Astrocyte (in vitro differentiated cells and primary cell): ENCODE measurements at places on chromosomes 6 and 20. TPM values are rescaled to one million over a fixed set of nuclear protein-coding genes. Genes with fewer than 3 reads are reported as not detected.
A peak's percentile ranks its signal among the peaks of the same experiment; 100 is the strongest.

SGK2 gene
- total RNA-seq = 0.64 and 1.0 TPM in 2 replicates

ASIP gene
- not detected in 2 replicates for total RNA-seq

HLA-DQB1 gene
- 3.7 and 4.1 TPM in 2 replicates for total RNA-seq

OPN5 gene
- total RNA-seq = not detected in 2 replicates

TMEM244 gene
- not detected in 2 replicates for total RNA-seq

FBXO30 gene
- total RNA-seq = 12.8 and 13.6 TPM in 2 replicates

MLN gene
- total RNA-seq = not detected in 2 replicates

CRISP2 gene
- total RNA-seq = not detected in 2 replicates

NOX3 gene
- 0.30 TPM in 1 of 2 replicates, not detected in the other for total RNA-seq

NKX2-2 gene
- not detected in 2 replicates for total RNA-seq

SAMD3 gene
- total RNA-seq = 0.45 TPM in 1 of 2 replicates, not detected in the other

RUNX2 gene
- 26.1 and 32.6 TPM in 2 replicates for total RNA-seq

SLC17A9 gene
- 11.6 and 12.4 TPM in 2 replicates for total RNA-seq

SEL1L2 gene
- not detected in 2 replicates for total RNA-seq

TSHZ2 gene
- total RNA-seq = 0.72 and 1.2 TPM in 2 replicates

DNA sequence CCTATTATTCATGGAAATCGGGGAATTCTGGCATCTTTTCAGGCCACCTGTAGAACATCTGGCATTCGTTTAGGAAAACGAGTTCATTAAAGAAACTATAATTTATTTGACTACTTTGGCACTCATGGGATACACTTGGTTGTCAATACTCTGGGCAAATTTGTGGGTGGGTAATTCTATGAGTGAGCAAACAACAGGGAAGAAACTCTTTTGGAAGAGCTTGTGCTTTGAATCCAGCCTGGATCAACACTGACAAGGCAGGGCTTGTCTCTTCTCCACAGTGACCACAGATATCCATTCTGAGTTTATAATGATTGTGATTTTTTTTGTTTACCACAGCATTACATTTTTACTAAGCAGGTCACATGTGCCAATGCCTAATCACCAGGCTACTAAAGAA is 394.7 kb downstream of the THBS2 start:
- no peaks in the 10 kb centered on the region for H3K36me3 ChIP-seq
- no peak overlapping the region for H3K27ac ChIP-seq
- H3K4me3 ChIP-seq = no peak overlapping the region
- no peaks in the 10 kb centered on the region for H3K4me1 ChIP-seq
- H3K27me3 ChIP-seq = no peaks in the 10 kb centered on the region

- H3K27ac ChIP-seq = no peak overlapping the region
- no peaks in the 10 kb centered on the region for H3K4me1 ChIP-seq
- H3K27me3 ChIP-seq = peaks cover 5% of the 10 kb centered on the region
- H3K4me3 ChIP-seq = no peak overlapping the region
- no peak for DNase-seq
These were observed 105.4 kb downstream of the MAFB start for GRCh38 chr20:40583636-40584035.

DNA sequence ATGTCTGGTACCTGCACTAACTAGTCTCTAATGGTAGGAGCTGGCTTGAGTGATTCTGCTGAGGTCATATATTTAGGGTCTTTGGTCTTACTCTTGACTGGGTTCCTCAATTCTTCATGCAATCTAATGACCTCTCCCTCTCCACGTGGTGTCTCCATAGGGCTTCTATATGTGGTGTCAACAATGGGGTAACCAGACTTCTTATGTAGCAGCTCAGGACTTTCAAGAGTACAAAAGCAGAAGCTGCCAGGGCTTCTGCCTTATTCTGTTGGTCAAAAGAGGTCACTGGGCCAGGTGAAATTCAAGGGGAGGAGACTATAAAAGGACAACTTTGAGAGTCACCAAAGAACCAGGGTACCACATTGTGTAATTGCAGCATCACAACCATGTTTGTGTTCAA is 54.3 kb downstream of the NUS1 start:
- no peak overlapping the region for H3K27ac ChIP-seq
- no peak for DNase-seq
- H3K36me3 ChIP-seq = no peaks in the 10 kb centered on the region
- H3K4me1 ChIP-seq = no peaks in the 10 kb centered on the region

GRCh38 chr6:56770011-56770520 is 127.4 kb upstream of the DST start:
- no peak overlapping the region for H3K27ac ChIP-seq
- no peak for DNase-seq
- peaks cover 42% of the 10 kb centered on the region for H3K4me1 ChIP-seq
- no peak overlapping the region for H3K4me3 ChIP-seq
- H3K36me3 ChIP-seq = no peaks in the 10 kb centered on the region

DNA sequence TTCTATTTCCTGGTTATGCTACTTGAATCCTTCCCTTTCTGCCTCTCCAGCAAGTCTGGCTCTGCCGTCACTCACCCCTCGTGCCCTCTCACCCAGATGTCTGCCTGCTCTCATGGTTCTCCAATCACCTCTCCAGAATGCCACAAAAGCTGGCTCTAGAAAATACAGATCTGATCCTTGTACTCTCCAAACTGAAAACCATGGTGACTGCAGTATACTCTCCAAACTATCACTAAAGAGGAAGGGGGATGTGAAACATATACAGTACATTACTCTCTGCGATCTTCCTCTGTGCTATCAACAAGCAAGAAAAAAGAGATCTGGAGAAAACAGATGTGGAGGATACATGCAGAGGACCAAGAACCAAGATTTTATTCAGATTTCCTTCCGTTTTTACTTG is 91.1 kb downstream of the ATXN1 start:
- H3K4me3 ChIP-seq = no peak overlapping the region
- peaks cover 28% of the 10 kb centered on the region for H3K4me1 ChIP-seq
- H3K27ac ChIP-seq = peak overlapping the region; percentile 53
- no peaks in the 10 kb centered on the region for H3K27me3 ChIP-seq

DNA sequence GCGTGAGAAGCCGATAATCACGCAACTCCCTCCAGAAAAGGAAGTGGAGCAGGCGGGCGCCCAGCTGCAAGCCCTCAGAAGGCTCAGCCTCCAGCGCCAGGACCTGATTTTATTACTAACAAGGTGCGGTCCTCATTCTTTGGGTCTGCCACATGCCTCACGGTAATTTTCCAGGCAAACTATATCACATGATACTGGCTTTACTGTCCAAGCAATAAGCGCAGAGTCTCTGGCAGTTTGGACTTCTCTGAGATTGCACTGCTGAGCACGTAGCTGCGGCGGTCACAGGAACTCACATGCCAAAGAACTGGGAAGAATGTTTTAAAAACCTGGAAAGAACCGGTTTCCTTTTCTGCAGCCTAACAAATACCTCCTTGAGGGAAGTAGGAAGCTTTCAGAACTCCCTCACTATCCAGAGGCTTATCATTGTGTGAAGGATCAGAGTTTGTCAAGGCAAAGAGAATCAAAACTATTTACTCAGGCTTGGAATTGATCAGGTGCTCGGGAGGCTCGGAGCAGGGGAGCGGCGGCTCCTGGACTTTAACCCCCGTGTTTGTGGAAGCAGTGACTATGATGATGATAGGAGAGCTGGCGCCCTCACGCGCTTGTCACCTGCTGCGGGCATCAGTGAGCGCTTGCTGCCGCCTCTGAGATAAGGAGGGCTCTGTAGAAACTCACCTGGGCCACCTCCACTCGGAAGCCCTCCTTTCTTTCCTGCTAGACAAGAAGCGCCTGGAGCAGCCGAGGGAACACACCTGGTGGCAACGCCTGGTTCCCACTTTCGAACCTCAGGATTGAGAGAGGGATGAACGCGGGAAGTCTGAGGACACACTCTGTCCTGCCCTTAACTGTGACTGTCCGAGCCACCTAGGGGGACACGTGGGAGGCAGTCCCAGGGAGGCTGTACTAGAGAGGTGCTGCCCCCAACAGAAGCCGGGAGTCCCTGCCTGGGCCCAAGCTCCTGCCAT is 27.2 kb upstream of the SYNJ2 start:
- DNase-seq = no peak
- H3K4me3 ChIP-seq = no peak overlapping the region
- no peaks in the 10 kb centered on the region for H3K27me3 ChIP-seq
- no peak overlapping the region for H3K27ac ChIP-seq
- H3K36me3 ChIP-seq = no peaks in the 10 kb centered on the region

DNA sequence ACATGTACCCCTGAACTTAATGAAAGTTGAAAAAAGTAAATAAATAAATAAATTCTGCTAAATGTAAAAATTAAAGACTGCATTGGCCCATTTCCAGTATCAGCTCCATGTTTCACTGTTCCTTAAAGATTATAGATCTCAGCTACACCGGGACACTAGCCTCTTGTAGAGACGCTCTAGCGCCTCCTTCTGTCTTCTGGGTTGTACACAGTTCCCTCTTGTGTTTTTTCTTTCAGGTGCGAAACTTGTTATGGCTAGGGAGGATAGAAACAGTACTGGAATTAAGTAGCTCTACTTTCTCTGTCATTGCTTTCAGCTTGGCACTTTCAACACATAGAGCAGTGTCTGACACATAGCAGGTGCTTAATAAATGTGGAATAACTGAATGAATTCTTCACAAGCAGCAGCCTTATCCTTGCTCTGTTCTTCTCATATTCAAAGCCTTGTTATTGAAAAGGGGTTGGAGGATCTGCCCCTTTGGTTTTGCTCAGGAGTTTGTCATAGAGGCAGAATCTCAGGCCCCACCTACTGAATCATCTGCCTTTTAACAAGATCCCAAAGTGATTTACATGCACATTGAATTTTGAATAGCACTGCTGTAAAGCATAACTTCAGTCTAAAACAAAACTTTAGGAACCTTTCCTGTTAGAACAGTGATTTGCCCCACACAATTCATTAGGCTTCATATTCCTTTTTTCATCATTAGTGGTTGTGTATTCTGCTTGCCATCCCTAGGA is 92.3 kb downstream of the FIG4 start:
- no peak for DNase-seq
- H3K4me3 ChIP-seq = no peak overlapping the region
- H3K4me1 ChIP-seq = no peaks in the 10 kb centered on the region
- H3K36me3 ChIP-seq = no peaks in the 10 kb centered on the region

DNA sequence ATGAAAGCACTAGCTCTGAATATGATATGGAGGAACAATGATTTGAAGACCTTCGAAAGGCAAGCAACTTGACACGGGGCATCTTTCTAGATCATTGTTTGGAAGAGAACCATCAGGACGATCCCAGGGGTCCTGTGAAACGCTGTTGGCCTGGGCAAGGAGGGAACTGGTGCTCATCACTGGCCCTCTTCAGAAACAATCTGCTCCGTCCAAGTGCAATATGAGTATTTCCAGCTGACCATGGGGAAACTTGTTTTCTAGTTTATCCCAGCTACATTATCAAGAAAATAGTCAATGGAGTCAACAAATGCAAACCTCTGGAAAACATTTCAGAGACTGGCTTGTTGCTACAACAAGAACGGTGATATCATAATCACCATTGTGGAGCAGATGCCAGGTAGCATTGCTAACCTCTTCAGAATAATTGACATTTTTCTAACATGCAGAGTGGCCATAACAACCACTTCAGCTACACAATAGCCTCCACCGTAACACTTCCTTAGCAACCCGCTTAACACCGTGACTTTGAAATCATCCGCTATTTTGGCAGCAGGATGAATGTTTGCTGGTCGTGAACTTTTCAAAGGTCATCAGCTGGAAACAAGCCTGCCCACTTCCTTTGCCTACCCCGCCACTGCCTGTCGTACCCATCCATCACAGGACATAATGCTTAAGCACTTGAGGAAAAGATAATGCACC is 112.0 kb upstream of the PDE10A start:
- H3K36me3 ChIP-seq = no peaks in the 10 kb centered on the region
- H3K27ac ChIP-seq = no peak overlapping the region
- H3K4me1 ChIP-seq = no peaks in the 10 kb centered on the region
- DNase-seq = peak; percentile 18
- no peak overlapping the region for H3K4me3 ChIP-seq

GRCh38 chr6:157172830-157173536 is 150.3 kb downstream of the TMEM242 start:
- no peak overlapping the region for H3K27ac ChIP-seq
- no peaks in the 10 kb centered on the region for H3K27me3 ChIP-seq
- H3K4me3 ChIP-seq = no peak overlapping the region
- no peaks in the 10 kb centered on the region for H3K4me1 ChIP-seq

GRCh38 chr6:82646231-82646615 is 282.6 kb downstream of the TPBG start:
- no peaks in the 10 kb centered on the region for H3K4me1 ChIP-seq
- H3K27ac ChIP-seq = no peak overlapping the region

DNA sequence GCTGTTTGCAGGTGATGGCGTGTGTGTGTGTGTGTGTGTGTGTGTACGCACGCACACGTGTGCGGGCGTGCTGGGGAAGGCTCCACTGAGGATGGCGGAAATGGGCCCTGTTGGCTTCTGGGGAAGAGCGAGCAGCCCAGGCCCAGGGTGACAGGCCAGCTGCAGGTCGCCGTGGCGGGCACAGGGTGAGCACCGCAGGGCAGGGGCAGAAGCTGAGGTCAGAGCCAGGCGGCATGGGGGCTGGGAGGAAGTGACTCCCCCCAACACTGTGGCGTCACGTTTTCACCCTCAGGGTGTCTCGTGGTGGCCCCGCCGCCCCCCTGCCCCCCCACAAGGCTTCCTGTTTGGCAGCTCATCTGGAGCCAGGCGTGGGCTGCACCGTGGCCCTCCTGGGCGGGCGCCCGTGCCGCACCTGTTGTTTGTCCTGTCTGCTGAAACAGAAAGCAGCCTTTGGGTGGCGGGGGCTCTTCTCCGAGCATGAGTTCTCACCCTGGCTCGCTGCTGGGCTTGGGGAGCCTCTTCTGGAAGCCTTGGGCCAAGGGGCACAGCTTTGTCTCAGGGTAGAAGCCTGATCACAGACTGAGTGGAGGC is 7.1 kb downstream of the RBM38 start:
- no peak overlapping the region for H3K27ac ChIP-seq
- H3K4me3 ChIP-seq = no peak overlapping the region
- H3K36me3 ChIP-seq = no peaks in the 10 kb centered on the region
- no peaks in the 10 kb centered on the region for H3K27me3 ChIP-seq
- H3K4me1 ChIP-seq = peaks cover 26% of the 10 kb centered on the region
- no peak for DNase-seq

DNA sequence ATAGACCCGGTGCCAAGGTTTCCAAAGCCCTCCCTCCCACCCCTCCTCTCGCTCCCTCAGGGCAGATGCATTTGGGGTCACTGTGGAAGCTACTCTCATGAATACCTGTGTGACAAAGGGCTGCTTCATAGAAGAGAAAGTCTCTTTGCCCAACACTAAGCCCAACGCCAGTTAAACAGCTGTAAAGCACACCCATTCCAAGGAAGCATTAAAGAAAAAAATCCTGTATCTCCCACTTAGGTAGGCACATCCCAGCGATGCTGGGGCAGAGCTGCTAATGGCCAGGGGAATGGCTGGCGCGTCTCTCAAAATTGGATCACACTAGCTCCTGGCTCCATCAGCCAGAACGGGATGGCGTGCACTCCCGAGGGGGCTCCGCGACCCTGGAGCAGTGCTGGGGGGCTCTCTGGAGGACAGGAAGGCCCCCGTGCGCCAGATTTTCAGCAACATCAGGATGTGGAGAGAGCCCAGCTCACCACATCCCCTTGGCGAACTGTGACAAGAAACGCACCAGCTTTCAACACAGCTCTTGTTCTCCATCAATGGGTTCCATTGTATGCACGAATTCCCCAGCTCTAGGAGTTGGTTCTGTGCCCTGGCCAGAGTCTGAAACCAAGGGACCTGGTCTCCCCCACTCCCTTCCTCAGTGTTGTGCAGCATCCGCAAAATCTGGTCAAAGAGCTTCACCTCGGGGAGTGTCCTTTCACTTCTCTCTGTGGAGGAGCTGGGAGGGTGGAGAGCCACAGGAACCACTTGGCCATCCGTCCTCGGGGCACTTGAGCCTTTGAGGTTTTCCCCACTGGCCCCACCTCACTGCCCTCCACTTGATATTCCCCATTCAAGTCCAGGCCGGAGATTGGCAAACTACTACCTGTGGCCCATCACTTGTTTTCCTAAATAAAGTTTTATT is 74.1 kb downstream of the TFAP2C start:
- no peaks in the 10 kb centered on the region for H3K4me1 ChIP-seq
- H3K36me3 ChIP-seq = no peaks in the 10 kb centered on the region
- H3K27ac ChIP-seq = no peak overlapping the region
- no peak overlapping the region for H3K4me3 ChIP-seq
